ENCODE measurements at places on chromosomes 5 and 9.

DNA sequence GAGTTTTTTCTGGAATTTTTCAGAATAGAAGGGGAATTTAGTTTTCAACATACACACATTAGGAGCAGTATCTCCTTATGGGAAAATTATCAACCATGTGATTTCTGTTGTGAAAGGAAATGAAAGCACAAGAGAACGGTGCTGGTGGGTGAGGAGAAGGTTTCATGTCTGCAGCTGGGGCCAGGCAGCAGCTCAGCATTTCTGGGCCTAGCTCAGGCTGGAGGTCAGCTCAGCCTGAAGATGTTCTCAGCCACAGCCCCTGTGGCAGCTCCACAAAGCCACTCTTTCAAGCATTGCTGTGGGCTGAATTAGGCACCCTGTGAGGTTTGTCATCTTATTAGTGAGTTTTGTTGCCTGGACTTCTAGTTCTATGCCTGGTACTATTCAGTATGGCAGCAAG lies 90.3 kb downstream of the DIRAS2 start:
- DNase-seq: no peak

DNA sequence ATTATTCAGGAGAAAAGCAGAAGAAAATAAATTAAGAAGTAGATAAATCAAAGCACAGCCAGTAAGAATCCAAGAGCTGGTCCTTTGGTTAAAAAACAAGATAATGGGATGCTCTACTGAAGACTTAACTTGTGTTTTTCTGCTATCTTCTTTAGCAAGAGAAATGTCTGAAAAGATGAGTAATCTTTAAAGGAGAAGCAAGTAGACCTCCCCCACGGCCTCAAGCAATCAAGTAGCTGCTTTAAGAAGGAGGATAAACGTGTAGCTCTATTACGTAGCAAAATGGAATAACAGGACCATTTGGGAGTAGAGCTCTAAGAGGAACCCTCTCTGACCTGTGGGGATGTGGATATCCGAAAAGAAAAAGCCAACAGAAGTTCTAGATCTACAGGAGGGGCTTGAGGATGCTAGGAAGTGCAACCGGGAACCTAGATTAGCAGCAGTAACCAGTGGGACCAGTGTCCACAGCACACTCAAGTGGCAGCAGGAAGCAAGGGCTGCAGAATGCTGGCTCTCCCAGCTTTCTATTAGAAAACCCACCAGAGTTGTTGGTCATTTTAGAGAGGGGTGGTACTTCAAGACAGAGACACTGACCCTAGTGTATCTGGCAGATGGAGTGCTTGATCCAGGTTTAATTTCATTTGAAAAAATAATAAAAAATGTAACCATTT lies 185.4 kb downstream of the GABBR2 start:
- no peak for DNase-seq

GRCh38 chr5:73459366-73459765 lies 10.8 kb upstream of the FOXD1 start:
- DNase-seq: no peak

DNA sequence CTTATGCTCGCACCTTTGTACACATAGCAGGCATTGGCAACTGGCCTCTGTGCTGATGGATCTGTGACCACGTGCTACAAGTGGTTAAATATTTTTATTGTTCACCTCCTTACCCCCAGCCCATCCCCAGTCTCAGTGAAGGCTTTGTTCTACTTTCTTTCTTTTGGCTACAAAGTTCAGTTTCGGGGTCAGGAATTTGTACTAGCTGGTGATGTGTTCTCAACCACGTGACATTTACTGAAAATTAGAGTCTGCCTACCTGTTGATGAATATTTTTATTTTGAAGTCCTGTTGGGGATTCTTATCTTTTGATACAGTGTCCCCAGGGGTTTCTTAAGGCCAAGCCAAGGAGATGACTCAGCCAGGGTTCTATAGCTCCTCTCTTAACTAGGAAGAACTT lies 47.8 kb downstream of the C9orf57 start:
- no peak for DNase-seq

- no peak for DNase-seq
Observed at GRCh38 chr9:133619791-133620190, 10.6 kb upstream of the FAM163B start.

DNA sequence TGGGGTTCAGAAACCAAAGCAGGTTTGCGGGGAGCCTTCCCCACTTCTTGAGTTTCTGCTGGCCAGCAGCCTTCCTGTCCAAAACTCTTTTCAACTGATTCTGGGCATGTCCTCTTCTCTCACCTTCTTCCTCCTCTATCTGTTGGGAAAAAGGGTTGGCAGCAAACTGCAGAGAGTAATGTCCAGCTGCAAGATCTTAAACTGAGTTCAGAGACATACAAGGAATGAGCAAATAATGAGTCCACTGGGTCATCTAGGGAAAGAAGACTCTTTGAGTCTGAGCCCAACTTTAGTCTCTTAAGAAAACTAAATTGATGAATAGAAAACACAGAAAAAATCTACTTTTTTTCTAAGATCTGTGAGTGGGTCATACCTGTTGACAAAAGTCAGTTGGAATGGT lies 16.5 kb downstream of the ANKDD1B start:
- DNase-seq: no peak

DNA sequence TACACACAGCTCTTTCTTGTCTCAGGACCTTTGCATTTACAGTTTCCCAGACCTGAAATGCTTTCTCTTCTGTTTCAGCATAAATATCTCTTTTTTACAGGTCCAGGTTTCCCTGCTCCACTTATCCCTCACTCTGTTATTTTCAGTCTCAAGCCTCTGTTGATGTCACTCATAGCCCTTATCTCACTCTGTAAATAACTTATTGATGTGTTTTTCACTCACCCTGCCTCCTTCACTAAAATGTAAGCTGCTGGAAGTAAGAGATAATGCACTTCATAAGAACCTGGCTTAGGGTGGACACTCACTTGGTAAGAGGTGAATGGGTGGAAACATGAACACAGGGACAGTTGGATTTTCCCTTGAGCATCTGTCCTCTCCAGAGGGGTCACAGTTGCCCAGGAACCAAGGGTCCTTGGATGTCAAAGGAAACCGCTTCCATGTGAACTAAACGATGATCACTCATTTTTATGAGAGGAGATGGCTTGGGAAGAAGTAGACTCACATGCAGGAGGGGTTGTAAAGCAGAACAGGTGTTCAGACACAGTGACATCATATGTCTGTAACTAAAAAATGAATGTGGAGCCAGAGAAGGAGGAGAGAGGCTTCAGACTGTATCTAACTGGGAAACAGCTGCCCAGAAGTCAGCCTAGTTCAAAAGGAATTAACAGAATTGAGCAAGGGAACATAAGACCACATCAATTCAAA lies 5.5 kb upstream of the HTR4 start:
- no peak for DNase-seq
